ENCODE measurements at places on chromosomes 7 and 10.
A peak's percentile ranks its signal among the peaks of the same experiment; 100 is the strongest.

GRCh38 chr7:4550117-4550516 lies 132.0 kb upstream of the FOXK1 start:
- no peak for DNase-seq

- no peak for DNase-seq
Measured at GRCh38 chr7:42161110-42161509, 75.9 kb downstream of the GLI3 start.

GRCh38 chr7:115135769-115136410 lies 214.0 kb downstream of the MDFIC start:
- DNase-seq = no peak

DNA sequence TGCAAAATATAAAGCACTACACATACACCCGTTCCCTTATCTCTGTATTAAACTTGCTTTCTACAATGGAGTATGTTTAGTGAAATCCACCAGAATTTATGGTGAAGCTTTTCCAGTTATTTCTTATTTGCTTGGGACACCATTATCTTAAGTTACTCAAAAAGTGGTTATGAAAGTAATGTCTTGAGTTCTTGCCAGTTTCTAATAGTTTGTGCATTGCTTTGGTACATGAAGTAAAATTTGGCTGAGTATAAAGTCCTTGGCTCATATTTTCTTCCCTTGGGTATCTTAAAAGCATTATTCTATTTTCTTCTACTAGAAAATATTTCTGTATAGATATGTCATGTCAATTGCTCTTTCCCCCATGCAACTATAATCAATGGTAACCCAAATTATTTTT lies 85.2 kb downstream of the POLR1F start:
- DNase-seq = no peak

DNA sequence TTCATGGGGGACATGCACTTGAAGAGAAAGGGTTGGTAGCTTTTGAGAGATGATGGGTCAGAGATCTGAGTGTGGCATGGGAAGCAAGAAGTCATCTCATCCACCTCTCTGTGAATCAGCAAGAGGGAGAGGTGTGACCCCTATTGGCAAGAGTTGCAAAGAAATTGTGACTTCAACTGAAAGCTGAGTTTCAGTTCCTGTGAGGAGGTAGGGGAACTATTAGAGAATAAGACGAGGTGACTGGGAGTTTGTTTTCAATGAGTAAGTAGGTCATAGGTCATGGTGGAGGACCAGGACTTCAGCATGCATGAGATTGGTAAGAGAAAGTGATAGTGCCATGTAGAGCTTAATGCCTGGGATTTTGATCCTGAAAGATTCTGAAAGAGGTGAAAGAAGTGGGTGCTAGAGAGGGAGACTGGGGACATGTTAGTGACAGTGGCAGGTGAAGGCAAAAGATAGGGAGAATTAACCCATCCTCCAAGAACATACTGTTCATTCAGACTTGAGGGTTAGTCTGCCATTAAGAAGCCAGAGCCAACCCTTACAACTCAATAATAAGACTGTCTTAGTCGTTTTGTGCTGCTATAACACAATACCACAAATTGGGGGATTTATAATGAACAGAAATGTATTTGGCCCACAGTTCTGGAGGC lies 75.5 kb upstream of the CAPZA2 start:
- no peak for DNase-seq

DNA sequence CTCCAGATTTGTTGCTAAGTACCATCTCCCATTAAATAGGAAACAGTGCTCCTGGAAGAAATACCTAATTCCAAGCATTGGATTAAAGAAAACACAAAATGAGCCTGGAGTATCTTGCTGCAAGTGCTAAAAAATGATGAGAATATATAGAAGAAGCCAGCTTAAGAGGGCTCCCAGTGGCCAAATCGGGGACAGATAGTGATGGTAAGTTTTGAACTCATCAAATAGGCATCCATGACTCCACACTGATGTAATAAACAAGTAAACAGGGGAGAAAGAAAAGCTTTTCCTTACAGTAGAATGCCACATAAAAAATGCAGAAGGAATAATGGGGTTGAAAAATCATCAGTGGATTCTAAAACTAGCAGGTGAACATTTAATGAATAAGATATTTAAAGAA lies 72.4 kb downstream of the CTTNBP2 start:
- DNase-seq = no peak

DNA sequence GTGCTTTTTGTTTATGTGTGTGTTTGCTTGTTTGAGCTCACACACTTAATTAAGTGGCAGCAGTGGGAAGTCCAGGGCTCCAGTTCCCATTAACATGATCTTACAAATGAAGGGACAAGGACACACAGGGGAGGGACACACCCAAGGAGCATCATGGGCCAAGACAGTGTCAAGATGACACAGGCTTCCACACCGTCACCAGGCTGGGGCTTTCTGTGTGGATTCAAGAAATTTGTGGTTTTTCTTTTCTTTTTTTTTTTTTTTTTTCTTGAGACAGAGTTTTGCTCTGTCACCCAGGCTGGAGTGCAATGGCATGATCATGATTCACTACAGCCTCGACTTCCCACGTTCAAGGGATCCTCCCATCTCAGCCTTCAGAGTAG lies 173.6 kb downstream of the KIAA1217 start:
- no peak for DNase-seq

GRCh38 chr7:102291056-102291915 lies 4.6 kb downstream of the SH2B2 start:
- DNase-seq = no peak

DNA sequence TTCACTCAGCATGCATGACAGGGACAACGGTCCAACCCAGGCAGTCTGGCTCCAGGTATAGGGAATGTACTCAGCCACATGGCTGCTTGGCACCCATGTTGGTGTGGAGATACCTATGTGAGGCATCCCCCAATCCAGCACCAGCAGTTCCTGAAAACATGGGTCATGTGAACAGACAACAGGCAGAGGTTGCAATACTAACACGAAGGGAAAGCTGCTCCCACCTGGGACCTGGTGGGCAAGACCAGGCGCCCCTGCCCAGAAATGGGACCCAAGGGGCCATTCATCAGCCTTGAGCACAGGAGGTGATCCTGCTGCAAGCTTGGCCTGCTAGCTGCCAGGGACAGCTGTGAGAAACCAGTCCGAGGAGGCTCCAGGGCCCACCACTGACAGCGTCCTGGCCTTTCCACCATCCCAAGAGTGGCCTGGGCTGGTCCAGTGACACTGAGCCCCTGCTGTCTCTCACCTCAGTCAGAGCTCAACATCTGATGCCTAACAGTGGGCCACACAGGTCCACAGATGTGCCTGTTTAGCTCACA lies 142.3 kb downstream of the ARHGAP22 start:
- DNase-seq = no peak

DNA sequence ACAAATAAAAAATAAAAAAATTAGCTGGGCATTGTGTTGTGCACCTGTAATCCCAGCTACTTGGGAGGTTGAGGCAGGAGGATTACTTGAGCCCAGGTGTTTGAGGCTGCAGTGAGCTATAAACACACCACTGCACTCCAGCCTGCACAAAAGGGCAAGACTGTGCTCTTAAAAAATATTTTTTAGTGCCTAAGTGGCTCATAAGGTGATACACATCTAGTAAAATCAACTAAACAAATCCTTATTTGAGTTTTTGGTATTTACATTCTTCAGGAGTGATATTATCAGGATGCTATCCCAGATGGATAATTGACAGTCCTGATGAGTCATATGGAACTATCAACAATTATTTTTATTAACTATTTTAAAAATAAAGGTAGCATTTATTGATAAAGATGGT lies 93.9 kb downstream of the EXOC6 start:
- no peak for DNase-seq

DNA sequence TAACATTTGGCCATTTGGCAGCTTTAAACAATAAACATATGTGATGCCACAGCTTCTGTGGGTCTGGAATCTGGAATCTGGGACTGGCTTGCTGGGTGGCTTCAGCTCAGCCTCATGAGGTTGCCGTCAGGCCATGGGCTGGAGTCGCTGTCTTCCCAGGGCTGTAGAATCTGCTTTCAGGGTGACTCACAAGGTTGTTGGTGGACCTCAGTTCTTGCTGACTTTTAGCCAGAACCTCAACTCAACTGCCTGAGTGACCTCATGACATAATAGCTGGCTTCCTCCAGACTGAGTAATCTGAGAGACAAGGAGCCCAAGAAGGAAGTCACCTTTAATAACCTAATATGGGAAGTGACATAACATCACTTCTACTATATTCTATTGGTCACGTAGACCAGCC lies 44.6 kb upstream of the TSPAN13 start:
- no peak for DNase-seq

GRCh38 chr10:85542152-85542551 lies 824.4 kb downstream of the GRID1 start:
- DNase-seq = no peak

DNA sequence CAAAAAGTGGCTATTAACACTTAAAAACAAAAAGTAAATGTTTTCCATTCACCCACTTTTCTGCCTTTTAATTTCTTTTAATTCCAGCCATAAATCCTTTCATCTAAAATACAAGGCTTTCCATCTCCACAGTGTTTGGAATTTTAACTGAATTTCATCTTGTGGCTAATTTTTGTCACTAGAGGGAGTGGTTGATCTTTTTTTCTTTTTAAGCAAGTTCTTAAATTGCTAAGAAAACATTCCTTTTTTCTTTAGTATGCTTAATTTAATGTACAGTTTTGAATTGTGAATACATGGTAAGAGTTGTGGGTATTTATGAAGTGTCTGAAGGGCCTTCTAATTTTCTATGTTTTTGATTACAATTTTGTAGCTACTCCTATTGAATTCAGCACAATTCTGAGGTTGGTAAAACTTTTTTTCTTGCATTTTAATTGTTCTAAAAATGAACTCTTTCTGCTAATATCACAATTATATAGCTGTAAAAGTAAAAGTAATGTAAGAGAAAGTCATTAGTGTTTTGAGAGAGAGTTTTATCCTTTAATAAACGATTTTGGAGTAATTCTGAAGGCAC lies 54.9 kb upstream of the ANK3 start:
- DNase-seq = no peak

DNA sequence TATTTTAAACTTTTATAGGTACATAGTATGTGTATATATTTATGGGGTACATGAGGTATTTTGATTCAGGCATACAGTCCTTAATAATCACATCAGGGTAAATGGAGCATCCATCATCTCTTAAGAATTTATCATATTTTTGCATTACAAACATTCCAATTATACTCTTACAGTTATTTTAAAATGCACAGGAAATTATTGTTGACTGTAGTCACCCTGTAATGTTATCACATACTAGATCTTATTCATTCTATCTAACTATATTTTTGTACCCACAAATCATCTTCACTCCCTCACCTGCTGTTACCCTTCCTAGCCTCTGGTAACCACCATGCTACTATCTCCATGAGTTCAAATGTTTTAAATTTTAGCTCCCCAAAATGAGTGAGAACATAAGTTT lies 56.3 kb upstream of the FAM3C start:
- no peak for DNase-seq

- no peak for DNase-seq
Measured at GRCh38 chr10:115171392-115171960, 78.3 kb downstream of the ATRNL1 start.

GRCh38 chr10:25261110-25261509 lies 86.3 kb downstream of the GPR158 start:
- DNase-seq = no peak

- DNase-seq = no peak
Measured at GRCh38 chr10:58638388-58638787, 125.7 kb downstream of the BICC1 start.

- no peak for DNase-seq
Measured at GRCh38 chr10:60606343-60607080, 171.8 kb upstream of the CDK1 start.

GRCh38 chr7:136656516-136656915 lies 211.9 kb upstream of the CHRM2 start:
- DNase-seq = no peak

DNA sequence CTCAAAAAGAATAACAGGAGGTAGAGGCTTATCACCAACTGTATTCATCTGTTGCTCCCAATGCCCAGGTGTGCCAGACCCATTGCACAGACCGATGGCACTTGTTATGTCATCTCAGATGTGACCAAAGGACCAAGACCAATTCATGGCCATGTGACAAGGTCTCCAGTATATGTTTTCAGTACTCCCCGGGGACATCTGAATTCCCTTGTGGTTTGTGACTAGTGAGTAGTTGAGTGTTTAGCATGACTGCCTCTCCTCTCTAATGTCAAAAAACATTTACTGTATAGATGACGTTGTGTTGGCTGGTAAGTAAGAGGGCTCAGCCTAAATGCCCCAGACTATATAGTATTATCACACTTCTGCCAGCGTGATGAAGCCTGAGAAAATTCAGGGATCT lies 202.1 kb upstream of the SMIM30 start:
- DNase-seq = no peak

- DNase-seq = no peak
Measured at GRCh38 chr10:89836840-89837164, 135.4 kb downstream of the KIF20B start.

- DNase-seq = no peak
Measured at GRCh38 chr10:52703898-52704297, 68.7 kb downstream of the MBL2 start.

DNA sequence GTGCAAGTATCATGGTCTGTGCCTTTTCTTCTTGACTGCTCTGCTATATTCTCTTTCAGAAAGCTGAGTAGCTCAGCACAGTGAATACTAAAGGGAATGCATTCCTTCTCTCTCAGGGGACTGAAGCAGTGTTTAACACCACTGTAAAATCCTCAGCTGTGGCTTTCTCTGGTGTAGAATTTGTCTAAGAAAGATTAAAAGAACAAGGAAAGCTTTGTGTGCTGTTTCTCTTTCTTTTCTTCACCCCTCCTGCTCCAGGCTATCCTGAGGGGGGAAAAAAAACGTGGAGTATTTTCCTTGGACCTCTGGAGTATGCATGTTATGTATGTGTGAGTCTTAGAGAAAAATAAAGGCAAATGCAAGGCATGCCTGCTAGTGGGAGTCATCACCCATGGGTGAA lies 383.9 kb downstream of the AUTS2 start:
- no peak for DNase-seq

DNA sequence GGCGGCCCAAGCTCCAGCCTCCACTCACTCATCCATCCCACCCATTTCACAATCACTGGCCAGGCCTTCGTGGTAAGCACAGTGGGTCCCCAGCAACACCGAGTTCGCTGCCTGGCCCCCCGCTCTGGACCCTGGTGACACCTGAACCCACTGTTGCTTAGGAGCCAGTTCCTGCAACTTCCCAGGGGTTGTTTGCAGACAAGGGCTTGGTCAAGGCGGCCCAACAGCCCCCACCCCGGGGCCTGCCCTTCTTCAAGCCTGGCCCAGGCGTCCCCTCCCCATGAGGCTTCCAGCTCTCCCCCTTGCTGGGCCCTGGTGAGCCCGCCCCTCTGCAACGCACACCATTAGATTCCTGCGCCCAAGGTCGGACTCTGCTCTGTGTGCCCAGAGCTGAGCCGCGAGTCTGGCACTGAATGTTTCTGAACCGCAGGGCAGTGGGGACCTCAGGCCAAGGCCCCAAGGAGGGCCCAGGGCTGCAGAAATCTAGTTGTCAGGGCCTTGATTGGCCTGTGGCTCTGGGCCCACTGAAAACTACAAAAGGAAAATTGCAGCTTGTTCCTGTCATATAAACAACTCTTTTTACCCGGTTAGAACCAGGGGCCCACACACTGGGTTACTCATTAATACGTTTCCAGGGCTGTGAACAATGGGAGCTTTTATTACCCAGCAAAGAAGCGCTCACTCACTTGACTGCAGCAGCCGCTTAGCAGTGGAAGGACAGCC lies 2.1 kb upstream of the COX19 start:
- DNase-seq = peak; percentile 45
